ENCODE measurements at places on chromosomes 7 and 10.

DNA sequence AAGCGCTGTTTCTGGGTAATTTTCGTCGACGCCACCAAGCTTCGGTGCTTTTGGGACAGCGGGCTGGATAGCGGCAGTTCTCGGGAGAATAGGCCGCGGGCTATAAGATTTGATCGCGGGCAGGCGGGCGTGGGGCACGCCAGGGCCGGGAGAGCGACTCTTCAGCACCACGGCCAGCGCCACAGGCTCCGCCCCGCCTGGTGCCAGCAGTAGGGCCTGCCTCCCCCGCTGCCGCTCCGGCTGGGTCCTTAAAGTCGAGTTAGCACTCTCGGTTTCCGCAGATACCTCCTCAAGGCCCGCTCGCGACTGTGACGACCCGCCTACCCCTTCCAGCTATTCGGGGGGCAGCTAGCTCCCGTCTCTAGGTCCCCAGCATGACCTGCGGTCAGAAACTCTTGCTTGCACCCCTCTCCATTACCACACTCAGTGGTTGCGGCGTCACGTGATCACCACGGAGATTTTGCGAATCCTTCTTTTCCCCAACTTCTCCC is 9.4 kb downstream of the NXPH1 start:
- peak; percentile 12 for DNase-seq

DNA sequence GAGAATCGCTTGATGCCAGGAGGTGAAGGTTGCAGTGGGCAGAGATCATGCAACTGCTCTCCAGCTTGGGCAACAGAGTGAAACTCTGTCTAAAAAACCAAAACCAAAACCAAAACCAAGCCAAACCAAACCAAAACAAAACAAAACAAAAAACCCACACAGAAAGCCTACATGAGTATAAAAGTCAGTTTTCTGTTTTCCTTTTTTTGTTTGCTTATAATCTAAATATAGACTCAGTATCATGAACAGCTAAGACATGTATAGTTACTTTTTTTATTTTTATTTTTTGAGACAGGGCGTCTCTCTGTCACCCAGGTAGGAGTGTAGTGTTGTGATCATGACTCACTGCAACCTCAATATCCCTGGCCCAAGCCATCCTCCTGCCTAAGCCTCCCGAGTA is 16.8 kb upstream of the MTPN start:
- no peak for DNase-seq

- no peak for DNase-seq
These were observed 420.4 kb downstream of the AUTS2 start for GRCh38 chr7:70018700-70019099.

GRCh38 chr7:142813699-142814098 is 41.2 kb upstream of the EPHB6 start:
- DNase-seq, result no peak

- peak; percentile 19 for DNase-seq
These were observed 124.9 kb upstream of the NEBL start for GRCh38 chr10:21021843-21022594.

DNA sequence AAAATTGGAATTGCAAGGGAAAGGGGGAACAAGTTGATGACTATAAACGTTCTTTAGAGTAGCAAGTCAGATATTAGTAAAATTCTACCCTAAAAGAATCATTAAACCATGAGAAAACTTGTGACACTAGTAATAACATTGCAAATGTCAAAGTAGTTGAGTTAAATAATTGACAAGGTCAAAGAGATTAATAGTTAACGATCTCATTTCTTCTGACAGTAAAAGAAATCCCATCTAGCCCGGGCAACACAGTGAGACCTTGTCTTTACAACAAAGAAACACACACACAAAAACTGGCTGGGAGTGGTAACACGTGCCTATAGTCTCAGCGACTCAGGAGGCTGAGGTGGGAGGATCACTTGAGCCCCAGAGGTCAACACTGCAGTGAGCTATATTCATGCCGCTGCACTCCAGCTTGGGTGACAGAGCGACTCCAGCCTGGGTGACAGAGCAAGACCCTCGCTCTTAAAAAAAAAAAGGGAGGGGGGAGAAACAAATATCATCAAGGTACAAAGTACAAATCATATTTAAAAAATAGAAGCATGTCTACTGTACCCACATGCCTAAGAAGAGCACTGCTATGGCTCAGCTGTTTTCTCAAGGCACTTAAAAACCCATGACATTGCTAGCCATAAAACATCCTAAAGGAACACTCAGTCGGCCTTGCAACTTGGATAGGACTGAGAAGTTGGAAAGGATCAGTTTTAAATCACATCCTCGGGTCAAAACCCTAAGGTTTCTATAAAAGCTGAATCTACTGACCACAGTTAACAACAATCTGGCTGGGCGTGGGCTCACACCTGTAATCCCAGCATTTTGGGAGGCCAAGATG is 401.1 kb downstream of the PARD3 start:
- no peak for DNase-seq

- no peak for DNase-seq
These were observed 24.5 kb downstream of the MTPAP start for GRCh38 chr10:30324448-30325110.

DNA sequence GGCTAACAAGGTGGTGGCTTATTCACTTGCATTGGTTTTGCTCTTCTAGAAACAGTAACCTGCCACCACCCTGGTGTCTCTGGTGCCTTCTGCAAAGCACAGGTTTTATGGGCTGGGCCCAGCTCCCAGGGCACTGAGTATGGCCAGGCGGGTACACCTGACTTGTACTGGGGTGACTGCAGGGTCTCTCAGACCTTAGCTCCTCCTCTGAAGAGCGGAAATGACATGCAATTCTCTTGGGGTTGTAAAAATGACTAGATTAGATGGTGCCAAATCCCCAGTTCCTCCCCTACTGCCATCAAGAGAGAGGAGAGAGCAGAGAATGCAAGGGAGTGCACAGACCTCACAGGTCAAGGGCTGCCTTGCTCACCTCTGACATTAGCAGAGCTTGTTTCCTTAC is 14.7 kb downstream of the ESYT2 start:
- DNase-seq, result no peak

DNA sequence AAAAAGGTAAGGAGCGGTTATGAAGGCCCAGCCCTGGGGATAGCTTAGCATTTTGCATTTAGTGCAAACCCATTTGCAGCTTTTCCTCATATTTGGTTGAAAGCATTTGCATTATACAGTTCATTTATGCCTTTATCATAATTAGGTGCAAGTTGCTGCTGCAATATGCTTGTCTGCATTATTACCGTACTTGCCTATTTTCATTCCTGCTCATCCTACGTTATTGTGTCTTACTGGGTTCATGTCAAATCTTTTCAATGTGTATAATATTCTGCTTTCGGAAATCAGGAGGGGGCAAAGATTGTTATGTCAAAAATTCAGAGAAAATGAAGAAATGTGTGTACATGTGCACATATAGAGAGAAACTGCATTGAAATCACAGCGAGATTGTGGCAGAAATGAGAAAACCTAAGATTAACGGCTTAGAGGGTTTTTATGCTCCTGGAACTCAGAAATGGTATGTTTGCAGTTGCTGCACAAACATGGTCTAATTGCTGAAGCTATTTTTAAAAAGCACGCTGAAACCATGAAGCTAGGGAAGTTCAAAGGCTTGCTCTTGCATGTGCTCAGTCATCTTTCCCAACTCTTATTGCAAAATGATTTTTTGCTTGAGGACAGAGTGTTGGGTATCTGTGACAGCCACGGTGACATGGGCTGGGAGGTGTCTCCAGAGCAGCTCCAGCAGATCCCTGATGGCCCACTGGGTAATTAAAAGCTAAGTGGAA is 613.2 kb downstream of the SDK1 start:
- peak; percentile 41 for DNase-seq

DNA sequence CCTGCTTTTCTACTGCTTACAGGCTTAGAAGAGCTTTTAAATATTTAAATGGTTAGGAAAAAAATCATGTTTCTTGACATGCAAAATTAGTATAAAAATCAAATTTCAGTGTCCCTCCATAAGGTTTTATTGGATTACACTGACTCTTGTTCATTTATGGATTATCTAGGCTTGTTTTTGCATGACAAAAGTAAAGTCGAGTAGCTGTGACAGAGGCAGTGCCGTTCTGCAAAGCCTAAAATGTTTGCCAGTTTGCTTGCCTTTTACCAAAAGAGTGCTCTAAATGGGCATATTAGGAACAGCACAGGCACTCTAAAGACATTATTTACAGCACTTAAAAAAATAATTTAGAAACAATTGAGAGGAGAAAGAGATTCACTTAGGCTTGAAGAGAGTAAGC is 139.6 kb downstream of the TSPAN12 start:
- no peak for DNase-seq

DNA sequence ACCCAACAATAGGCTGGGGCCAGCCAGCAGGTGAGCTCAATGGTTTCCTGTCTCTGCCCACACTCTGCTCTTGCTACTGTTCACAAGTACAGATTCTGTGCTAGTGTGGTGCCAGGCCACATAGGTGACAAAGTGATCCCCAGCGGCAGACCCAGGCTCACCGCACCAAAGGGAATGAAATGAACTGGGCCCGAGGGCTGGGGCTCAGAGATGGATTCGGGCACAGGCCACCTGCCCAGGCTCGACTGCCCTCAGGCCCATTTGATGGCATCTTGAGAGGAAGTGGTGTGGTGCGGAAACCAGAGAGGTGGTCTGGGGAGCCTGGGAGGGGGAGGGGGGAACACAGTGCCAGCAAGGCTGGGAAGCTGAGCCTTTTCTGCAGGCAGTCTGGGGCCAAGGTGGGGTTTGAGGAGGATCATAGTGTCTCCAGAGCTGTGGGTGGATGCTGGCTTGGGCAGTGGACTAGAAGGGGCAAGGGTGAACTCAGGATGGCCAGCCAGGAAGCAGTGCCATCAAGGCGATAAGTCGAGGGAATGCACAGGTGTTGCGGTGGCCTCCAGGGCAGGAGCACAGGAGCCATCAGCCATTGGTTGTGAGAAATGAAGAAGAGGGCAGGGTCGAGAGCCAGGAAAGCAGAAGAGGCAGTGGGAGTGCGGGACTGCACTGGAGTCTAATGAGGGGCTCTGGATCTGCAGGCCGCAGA is 85.2 kb downstream of the ARHGAP22 start:
- DNase-seq, result no peak

DNA sequence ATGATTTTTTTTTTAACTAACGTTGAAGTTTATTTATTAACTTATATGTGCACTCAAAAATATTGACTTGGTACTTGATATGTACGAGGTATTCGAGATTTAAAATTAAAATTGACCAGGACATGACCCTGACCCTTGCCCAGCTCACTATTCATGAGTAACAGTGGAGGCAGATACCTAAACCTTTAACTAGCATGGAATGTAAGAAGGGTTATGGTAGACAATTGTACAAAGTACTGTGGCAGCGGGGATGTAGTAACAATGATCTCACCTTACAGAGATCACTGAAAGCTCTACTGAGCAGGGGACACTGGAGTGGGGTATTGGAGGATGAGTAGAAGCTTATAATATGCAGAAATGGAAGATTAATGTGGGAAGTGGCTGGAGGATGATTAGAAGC is 60.8 kb downstream of the ADRA2A start:
- DNase-seq, result no peak

- peak; percentile 88 for DNase-seq
These were observed 233.8 kb downstream of the C7orf25 start for GRCh38 chr7:42677751-42678699.

- DNase-seq, result peak; percentile 40
These were observed 125.1 kb downstream of the CDK14 start for GRCh38 chr7:90720984-90721760.

- DNase-seq, result no peak
These were observed 24.6 kb upstream of the TMEM273 start for GRCh38 chr10:49212783-49213182.

DNA sequence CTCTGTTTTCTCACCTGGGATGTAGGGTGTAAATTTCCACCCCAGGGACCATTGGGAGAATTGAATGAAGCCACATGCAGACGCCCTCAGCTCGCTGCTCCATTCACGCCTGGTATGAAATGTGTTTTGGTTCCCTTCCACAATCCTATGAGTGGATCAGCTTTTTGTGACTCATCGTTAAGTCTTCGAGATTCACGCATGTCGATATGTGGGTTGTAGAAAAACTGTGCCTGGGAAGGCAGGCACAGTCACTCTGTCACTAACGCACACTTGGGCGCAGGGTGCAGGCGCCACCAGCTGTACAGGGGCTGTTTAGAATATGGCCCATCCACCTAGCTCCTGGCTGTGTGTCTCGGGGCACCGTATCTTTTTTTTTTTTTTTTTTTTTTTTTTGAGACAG is 64.2 kb upstream of the SH2B2 start:
- no peak for DNase-seq

DNA sequence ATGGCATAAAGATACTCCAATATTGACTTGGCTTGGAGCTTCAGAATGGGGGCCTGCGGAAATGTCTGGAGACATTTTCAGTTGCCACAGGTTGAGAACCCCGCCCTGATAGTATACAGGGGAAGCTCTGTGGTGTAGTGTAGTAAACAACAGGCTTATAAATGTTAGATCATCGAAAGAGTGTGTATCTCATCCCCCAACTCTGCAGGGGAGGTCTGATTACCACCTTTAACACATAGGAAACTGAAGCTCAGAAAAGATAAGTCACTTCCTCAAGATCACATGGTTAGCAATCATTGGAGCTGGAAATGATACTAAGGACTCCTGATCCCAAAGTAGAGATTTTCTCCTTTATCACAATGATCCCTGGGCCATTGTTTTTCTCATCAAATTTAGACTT is 144.5 kb upstream of the BMPER start:
- no peak for DNase-seq

DNA sequence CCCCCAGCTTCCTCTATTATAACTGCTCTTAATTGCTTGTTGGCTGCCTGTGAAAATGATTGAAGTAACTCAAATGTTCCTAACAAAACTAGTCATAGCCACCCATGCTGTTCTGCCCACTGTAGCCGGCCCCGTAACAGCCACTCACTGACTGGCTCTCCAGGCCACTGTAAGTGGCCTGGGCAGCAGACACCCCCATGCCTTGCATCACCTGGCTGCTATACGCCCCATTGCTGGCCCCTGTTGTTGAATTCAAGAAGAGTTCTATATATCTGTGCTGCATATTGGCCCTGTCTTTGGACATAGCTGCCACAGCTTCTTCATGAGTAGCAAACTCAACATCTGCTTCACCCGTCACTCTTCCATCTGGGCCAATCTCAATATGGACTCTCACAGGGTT is 15.1 kb downstream of the FXYD4 start:
- no peak for DNase-seq

- peak; percentile 93 for DNase-seq
These were observed 29.9 kb downstream of the POLL start for GRCh38 chr10:101558204-101558603.

- peak; percentile 10 for DNase-seq
These were observed 2.1 kb downstream of the NOS3 start for GRCh38 chr7:150992833-150993302.

GRCh38 chr10:71077143-71077581 is 135.2 kb upstream of the UNC5B start:
- peak; percentile 55 for DNase-seq

DNA sequence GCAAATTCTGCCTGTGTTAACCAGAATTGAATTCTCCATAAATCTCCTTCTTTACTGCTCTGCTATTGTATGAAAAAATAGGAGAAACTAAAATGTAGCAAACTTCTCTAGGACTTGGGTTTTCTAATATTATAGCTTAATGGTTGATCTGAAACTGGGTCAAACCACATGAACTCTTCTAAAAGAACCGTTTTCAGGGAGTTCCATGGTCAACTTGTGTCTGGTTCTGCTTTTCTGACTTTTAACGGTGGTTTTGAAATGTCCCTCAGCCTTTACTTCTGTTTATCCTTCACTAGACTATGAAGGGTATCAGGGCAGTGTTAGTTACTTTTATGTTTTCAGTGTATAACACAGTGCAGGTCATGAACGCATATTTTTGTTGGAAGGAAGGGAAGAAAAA is 242.2 kb downstream of the TSPAN12 start:
- no peak for DNase-seq

All from bronchial epithelial cell (primary cell).